NCI-H1436 treated with DMSO at 0.1 percent for 48 hours (cell line): ENCODE measurements at places on chromosomes 12 and 14.

GRCh38 chr14:77421201-77421600 lies 2.1 kb downstream of the NOXRED1 start:
- DNase-seq = no peak

- DNase-seq = no peak
These were observed 235 bp downstream of the RAB2B start for GRCh38 chr14:21476523-21476924.

GRCh38 chr14:106455026-106455425 lies 928.6 kb downstream of the TMEM121 start:
- no peak for DNase-seq

- DNase-seq = no peak
These were observed 107.9 kb upstream of the PLEKHA5 start for GRCh38 chr12:19021646-19022045.

DNA sequence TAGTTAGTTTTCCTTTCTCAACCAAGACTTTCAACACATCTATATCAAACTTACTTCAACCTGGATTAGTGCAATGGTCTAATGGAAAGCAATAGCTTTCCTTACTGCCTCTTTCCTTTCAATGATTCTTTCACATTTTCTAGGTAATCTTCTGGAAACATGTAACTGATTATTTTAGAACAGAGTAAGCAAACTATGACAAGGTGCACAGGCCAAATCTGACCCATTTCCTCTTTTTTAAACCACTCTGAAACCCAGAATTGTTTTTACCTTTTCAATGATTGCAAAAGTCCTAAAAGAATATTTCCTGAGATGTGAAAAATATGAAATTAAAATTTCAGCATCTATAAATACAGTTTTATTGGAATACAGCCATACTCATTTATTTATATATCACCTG lies 81.6 kb upstream of the TMTC2 start:
- DNase-seq = no peak

DNA sequence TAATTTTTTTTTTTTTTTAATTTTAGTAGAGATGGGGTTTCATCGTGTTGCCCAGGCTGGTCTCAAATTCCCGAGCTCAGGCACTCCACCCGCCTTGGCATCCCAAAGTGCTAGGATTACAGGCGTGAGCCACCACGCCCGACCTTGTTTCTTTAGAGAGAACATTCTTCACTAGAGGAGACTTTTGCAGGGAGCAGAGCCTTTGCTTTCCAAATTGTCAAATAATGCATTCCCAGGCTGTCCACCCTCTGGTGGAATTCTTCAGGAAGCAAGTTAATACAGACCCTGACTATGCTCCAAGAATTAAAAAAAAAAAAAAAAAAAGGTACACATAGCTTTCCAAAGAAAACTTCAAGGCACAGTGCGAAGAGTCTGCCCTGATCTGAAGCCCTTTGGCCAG lies 6.8 kb downstream of the ALDH1L2 start:
- no peak for DNase-seq

DNA sequence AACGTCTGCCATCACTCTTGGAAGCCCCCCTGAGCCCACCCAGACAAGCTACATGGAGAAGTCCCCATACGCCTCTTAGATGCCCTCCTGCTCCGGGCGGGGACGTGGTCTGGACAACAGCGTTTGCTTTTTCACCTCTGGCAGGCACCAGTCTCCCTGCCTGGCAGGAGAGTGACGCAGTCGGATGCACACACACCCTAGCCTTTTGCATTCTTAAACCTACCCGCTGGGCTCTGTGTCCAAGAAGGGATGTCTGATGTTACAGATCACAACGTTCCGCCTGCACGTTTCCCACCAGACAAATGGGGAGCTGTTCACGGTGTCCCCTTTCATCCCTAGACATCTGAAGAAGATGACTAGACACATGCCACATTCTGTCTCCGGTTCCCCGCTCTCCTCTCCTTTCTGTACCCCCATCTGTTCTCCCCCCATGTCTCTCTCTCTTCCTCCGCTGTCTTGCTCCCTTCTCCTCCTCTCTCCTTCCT lies 100.2 kb downstream of the RIMBP2 start:
- DNase-seq = no peak

DNA sequence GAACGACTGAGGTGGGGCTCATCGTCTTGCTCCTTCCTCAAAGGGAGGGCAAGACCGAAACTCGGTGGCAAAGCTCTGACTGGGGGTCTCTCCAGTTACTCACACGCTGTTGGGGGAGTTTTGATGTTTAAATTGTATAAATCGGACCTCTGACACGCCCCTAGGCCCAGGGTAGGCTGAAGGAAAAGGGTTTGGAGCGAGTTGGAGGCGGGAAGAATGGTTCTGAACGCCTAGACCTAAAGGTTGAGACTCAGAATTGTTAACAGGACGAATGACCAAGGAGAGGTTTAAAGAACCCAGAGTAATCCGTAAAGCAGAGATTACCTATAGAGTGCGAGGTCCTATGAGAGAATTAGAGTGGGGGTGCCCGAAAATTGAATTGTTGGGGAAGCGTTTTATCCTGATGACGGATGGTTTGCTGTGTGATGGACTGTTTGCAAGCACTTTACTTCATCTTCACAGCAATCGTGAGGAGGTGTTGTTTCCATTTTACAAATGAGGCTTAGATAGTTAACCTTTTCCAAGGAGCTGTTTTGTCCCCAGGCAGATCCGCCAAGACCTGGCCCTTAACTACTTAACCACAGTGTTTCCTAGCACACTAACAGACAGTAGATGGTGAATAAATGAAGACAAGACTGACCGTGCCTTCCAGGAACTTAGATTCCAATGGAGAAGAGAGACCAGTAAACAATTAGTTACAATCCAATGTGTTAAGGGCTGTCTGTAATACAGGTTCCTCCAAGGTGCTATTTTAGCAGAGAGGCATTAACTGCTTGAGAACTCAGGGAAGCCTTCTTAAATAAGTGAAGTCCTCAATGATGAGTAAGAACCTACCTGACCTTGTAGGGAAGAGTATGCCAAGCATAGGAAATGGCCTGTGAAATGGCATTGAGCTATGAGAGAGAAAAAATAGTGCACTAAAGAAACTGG lies 929 bp upstream of the UBE2N start:
- no peak for DNase-seq

- no peak for DNase-seq
These were observed 17.5 kb upstream of the RAB21 start for GRCh38 chr12:71737197-71737596.

DNA sequence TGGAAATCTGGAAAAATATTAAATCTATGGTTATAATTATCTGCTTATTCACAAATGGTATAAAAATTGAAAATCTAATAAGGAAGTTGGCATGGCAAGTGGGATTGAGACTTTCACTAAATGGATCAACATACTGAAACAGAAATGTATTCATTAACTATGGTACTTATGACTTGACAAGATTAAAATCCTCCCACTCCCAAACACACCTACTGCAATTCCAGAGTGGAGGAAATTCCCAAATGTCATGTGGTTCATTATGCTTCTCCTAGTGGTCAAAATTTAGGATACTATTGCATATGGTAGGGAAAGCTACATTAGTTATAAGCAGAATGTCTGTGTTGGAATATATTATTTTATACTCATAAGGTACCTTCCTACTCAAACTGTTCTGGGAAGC lies 265.3 kb upstream of the PRICKLE1 start:
- no peak for DNase-seq

- no peak for DNase-seq
These were observed 75.5 kb downstream of the GALNT9 start for GRCh38 chr12:132253698-132254480.

DNA sequence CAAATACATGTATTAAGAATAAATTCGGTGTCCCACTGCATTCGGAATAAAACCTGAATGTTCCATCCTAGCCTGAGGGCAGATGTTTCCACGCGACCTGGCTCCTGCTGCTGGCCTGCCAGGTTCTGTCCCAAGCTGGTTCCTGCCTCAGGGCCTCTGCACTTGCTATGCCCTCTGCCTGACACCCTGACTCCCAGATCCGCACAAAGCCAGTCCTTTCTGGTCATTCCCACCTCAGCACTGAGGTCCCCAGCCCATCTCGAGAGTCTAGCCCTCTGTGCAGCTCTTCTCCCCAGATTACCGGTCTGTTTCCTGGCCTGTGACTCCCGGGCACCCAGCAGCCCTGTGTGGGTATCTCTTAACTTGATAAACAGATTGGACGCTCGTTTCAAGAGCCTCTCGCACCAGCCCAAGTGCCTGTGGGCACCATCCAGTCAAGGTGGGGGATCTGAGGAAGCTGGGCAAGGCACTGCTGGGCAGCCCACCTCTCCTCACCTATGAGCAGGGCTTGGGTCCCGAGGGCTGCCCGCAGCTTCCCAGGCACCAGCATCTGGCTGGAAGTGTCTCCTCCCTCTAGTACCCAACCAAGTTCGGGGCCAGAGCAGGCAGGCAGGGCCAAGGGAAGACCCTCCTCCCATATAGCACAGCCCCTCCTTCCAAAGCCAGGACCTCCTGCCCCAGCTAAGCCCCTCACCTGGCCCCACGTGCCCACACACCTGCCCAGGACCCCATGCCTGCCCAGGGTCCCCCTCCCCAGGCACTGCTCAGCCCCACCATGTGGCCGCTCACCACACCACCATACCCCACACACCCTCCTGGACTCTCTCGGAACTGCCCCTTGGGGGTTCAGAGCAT lies 132.2 kb downstream of the NCOR2 start:
- DNase-seq = no peak

- DNase-seq = no peak
These were observed 43.8 kb upstream of the ARID2 start for GRCh38 chr12:45685680-45686079.

- DNase-seq = no peak
These were observed 11.2 kb upstream of the RNU6-7 start for GRCh38 chr14:32190673-32191072.

DNA sequence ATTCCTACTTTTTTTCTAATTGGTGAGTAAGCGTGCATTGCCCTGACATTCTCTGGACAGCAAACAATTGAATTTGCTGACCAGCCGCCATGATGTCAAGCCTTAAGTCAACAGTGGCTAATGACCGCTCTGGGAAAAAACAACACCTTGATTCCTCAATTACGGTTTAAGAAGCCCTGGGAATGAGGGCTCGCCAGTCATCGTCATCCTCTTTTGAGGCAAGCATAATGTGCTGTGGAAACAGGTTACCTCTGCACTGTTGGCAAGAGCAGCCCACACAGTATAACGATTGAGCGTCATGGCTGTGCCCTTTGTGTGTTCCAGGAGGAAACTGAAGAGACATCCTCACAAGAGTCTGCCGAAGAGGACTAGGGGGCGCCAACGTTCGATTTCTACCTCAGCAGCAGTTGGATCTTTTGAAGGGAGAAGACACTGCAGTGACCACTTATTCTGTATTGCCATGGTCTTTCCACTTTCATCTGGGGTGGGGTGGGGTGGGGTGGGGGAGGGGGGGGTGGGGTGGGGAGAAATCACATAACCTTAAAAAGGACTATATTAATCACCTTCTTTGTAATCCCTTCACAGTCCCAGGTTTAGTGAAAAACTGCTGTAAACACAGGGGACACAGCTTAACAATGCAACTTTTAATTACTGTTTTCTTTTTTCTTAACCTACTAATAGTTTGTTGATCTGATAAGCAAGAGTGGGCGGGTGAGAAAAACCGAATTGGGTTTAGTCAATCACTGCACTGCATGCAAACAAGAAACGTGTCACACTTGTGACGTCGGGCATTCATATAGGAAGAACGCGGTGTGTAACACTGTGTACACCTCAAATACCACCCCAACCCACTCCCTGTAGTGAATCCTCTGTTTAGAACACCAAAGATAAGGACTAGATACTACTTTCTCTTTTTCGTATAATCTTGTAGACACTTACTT lies 138.9 kb downstream of the HMGA2 start:
- no peak for DNase-seq

- DNase-seq = no peak
These were observed 29.0 kb downstream of the TESC start for GRCh38 chr12:117069926-117070900.

GRCh38 chr12:49667325-49668090 lies 39.7 kb downstream of the FMNL3 start:
- DNase-seq = no peak

DNA sequence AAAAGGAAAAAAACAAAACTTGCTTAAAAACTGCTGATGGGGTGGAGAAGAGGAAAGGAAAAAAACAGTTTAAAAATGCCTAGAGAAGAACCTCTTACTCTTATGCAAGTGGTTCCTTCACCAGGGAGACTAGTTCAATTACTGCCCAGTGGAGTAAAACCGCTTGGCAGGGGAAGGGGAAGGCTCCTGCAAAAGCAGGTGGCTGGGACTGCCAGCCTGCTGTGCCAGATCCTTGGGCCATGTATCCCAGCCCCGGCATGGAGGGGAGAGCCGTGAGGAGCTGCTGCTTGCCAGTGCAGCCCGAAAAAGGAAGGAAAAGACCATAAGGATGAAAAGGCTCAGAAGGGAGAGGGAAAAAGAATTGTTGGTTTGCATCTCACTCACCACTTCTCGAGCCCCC lies 123.0 kb downstream of the FSCB start:
- DNase-seq = no peak

- DNase-seq = no peak
These were observed 141.3 kb downstream of the PLXNC1 start for GRCh38 chr12:94289461-94290312.

DNA sequence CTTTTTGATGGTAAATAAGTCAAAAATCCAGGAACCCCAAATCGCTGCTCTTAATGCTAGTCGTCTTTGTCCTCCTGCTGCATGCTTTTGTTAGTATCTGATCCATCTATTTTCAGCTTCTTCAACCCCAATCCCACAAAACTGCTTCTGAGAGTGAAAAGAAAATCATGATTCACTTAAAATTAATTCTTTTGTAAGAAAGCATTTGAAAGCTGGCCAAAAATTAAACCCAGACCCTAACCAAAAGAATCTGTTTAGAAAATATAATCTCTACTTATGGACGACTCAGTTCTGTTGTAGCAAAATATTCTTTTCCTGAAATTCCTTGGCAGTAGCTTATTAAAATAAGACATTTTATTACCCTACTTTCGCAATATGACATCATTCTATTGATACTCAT lies 443.6 kb upstream of the SYT1 start:
- DNase-seq = no peak

GRCh38 chr12:113374823-113375428 lies 16.5 kb downstream of the PLBD2 start:
- DNase-seq = no peak

- no peak for DNase-seq
These were observed 92.3 kb upstream of the SCAF11 start for GRCh38 chr12:46082490-46083200.
